ENCODE measurements at places on chromosomes 1 and 21.

DNA sequence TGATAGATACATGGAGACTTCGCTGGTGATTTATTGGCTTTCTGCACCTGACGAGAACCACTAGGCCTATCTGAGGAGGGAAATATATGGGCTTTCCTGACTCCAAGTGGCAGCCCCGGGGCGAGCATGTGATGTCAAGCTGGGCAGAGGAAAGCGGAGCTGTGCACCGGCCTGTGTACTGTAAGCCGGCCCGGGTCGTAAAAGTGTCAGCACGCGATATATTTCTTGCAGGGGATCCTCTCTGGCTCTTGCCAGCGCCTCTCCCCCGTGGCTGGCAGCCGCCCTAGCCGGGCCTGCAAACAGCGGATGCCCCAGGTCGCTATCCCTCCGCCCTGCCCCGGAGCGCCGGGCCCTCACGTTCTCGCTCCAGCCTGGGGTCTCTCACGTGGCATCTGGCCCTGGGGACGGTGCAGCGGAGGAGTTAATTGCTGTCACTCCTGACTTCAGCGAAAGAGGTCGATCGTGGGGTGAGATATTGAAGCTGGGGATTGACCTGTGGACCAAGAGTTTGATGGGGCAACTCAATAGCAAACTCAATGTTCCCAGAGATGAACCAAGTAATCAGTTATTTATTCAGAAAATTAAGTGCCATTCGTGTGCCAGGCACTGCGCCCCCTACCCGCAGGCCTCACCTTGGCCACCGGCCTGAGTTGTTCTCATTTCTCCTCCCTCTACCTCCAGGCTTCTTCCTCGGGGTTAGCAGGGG, 41.0 kb upstream of the HAO2 start:
- H3K36me3 ChIP-seq: no peaks in the 10 kb centered on the region
- no peak for DNase-seq

DNA sequence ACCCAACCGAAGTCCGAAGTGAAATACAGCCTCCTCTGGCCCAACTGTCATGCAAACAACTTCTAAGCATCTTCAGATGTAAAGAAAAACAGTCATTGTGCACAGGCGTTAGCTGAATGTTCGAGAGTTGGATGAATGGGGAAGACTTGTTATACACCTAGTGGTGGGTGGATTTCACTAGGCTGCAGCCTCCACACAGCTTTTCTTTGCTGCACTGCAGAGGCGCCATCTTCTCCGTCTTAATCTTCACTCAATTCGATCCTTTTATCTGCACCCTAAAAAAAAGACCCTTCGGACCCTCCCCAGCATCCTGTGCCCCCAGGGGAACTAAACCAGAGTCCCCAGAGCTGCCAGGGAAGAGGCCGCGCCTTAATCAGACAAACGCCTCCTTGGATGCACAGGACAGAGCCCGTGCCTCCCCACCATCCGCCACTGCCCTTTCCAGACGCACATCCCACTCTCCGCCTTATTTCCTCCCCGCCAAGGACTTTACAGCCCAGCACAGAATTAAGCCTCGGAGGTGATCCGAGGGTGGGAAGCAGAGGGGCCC, 1.4 kb downstream of the APP start:
- H3K4me1 ChIP-seq: peaks cover 23% of the 10 kb centered on the region
- H3K27me3 ChIP-seq: peaks cover 4% of the 10 kb centered on the region
- DNase-seq: peak; percentile 25
- H3K4me3 ChIP-seq: peak overlapping the region; percentile 88
- peaks cover 8% of the 10 kb centered on the region for H3K36me3 ChIP-seq

DNA sequence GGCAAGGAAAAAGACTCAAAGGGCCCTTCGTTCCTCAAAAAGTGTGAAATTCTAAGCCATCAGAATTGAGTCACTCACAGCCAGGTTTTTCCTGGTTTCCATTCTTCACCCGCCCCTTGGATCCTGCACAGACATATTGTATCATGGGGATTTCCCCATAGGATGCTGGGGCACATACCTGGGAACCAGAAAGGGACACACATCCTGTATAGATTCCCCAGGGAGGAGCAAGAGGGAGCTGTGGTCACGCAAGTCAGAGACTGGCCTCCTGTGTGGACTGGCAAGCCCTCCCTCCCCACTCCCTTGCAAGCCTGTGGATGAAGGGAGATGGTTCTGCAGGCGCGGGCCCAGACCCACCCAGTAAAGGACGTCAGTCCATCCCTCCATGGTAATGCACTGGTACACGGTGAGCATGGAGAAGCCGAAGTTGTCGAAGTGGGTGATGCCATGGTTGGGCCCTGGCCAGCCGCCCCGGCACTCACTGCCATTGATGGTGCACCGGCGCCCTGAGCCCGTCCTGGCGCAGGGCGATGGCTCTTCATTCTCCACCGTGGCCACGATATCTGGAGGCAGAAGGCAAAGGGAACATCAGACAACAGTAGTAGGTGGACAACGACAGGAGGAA, 23.2 kb downstream of the CACNA1S start:
- H3K36me3 ChIP-seq: no peaks in the 10 kb centered on the region
- no peak overlapping the region for H3K27ac ChIP-seq
- DNase-seq: no peak
- peaks cover 17% of the 10 kb centered on the region for H3K27me3 ChIP-seq
- H3K4me1 ChIP-seq: no peaks in the 10 kb centered on the region

DNA sequence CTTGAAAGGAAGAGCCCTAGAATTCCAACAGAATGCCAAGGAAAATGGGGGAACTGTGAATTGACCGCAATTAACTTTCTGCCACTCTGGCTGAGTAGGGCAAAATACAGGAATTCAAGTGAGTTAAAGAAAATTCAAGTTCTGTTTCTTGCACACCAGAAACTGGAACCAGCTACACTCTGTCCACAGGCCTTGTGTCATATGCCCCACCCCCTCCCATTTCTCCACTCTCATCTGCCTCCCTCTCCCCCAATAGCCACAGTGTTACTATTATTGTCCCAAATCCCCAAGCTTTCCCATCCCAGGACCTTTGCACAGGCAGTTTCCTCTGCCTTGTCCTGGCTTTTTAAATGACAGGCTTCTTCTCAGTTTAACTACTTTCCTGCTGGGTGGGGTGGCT, 4.3 kb upstream of the STK40 start:
- no peak overlapping the region for H3K27ac ChIP-seq
- peaks cover 30% of the 10 kb centered on the region for H3K36me3 ChIP-seq
- H3K27me3 ChIP-seq: no peaks in the 10 kb centered on the region
- H3K4me3 ChIP-seq: no peak overlapping the region
- DNase-seq: no peak

DNA sequence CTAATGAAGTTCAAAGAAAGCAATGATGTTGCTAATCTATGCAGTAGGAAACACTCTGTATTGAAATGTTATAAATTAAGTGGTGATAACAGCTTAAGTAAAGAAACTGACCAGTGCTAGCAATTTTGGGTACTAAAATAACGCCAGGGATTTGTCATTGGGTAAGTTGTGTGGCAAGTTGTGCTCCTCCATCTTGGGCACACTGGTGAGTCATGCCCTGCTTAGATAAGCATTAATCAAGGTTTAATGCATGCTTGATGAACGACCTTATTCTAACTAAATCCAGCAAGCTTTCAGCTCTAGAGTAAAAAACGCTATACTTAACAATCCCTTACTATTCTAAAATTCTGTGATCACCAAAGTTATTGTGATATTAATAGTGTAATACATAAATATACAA, 25.2 kb downstream of the VAMP4 start:
- H3K4me3 ChIP-seq: no peak overlapping the region
- DNase-seq: no peak
- no peaks in the 10 kb centered on the region for H3K27me3 ChIP-seq
- peaks cover 8% of the 10 kb centered on the region for H3K36me3 ChIP-seq
- H3K27ac ChIP-seq: no peak overlapping the region
- H3K4me1 ChIP-seq: peaks cover 8% of the 10 kb centered on the region

DNA sequence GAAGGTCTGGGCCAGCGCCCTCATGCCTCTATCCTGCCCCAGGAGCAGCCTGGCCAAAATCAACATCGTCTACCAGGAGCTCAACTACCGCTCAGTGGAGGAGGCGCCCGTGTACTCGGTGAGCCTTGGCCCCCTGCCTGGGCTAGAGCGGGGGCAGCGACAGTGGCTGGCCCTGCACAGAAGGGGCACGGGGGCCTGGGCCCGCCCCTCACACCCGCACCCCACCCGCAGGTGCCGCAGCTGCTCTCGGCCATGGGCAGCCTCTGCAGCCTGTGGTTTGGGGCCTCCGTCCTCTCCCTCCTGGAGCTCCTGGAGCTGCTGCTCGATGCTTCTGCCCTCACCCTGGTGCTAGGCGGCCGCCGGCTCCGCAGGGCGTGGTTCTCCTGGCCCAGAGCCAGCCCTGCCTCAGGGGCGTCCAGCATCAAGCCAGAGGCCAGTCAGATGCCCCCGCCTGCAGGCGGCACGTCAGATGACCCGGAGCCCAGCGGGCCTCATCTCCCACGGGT, 10.8 kb downstream of the SCNN1D start:
- H3K36me3 ChIP-seq: no peaks in the 10 kb centered on the region
- no peaks in the 10 kb centered on the region for H3K27me3 ChIP-seq
- H3K27ac ChIP-seq: no peak overlapping the region
- no peak overlapping the region for H3K4me3 ChIP-seq

GRCh38 chr1:154145986-154146385, 8.9 kb downstream of the NUP210L start:
- H3K27me3 ChIP-seq: no peaks in the 10 kb centered on the region
- no peak for DNase-seq
- peaks cover 10% of the 10 kb centered on the region for H3K4me1 ChIP-seq
- H3K36me3 ChIP-seq: peaks cover 3% of the 10 kb centered on the region

DNA sequence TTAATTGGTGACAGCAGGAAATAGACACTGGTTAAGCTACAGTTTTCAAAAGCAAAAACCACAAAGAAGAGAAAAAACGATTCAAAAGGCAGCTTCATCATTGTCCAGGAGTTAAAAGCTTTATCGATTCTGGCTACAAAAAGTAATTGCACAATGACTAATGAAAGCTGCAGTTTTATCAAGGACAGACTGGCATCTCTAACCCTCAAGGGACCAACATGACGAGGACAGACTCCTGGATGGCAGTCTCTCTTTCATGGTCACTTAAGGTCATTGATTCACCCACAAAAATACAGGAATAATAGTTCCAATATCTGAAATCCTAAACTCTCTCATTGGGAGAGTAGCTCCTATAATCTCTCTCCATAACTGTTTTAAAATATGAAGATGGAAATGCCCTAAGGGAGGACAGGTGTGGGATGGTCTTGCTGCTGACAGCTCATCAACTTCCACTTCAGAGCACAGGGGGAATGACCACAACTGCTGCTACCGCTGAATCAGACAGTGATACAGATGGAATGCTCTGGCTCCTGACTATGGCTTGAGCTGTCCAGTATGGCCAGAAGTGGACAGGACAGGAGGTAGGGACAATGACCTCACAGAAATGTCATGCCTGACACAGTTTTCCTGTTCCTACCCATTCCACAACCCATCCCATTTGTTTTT, 17.4 kb upstream of the CPLANE2 start:
- no peak for DNase-seq
- H3K4me1 ChIP-seq: peaks cover 6% of the 10 kb centered on the region
- no peak overlapping the region for H3K27ac ChIP-seq
- peaks cover 33% of the 10 kb centered on the region for H3K36me3 ChIP-seq

DNA sequence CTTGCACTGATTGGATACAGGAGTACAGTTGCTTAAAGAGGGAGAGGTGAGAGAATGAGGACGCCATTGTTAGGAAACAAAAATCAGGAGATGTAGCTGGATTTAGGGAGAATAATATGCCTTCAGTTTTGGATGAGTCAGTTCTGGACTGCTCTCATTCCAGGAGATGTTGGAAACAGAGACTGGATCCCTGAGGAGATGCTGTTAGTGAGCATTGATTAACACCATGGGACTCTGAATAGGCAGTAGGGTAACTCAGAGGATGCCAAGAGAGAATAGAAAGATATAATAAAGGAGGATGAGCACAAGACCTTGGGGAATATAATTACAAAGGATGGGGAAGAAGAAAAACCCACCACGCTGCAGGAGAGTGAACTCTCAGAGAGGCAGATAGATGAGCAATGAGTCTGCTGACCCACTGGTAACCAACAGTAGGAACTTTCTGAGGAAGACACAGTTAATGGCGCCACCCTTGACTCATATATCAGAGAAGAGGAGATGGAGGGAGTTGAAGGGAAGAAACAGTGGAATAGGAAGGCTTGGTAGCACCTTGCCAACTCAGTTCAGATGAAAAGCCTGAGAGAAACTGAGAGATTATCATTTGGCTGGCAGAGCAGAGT, 10.5 kb downstream of the KCNJ15 start:
- peaks cover 3% of the 10 kb centered on the region for H3K27me3 ChIP-seq
- peak overlapping the region; percentile 32 for H3K27ac ChIP-seq
- peaks cover 42% of the 10 kb centered on the region for H3K4me1 ChIP-seq

- peaks cover 25% of the 10 kb centered on the region for H3K27me3 ChIP-seq
- no peak for DNase-seq
- no peaks in the 10 kb centered on the region for H3K4me1 ChIP-seq
- H3K36me3 ChIP-seq: no peaks in the 10 kb centered on the region
- H3K4me3 ChIP-seq: no peak overlapping the region
Measured at GRCh38 chr1:205579711-205580110, 52.1 kb downstream of the ELK4 start.

DNA sequence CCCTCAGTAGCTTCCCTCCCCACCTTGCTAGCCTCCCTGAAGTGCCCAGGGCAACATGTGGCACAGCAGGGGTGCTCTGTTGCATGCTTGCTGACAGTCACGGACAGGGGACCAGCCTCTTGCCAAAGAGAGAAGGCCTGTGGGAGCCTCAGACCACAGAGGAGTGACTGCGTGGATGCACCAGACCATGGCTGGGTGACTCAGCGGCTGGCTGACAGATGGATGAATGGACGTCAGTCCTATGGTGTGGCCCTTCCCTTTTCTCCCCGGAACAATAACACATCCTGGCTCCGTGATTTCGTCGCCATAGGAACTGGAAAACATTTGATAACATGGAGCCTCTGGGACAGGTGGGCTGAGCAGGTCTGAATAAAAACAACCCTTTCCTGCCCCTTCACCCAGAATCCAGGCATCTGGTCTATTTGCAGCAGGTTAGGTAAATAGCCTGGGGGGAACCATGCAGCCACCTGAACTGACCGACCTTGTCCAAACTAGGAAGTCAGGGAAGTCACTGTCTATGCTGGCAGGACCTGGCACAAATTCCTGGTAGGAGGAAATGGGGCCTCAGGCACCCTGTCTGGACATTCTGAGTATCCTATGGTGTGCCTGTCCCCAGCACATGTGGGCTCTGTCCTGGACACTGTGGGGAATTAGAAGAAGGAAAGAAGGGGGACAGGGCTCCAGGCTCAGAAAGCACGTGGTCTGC, 53.3 kb downstream of the NENF start:
- H3K4me3 ChIP-seq: no peak overlapping the region
- peaks cover 12% of the 10 kb centered on the region for H3K4me1 ChIP-seq
- H3K27ac ChIP-seq: no peak overlapping the region
- no peaks in the 10 kb centered on the region for H3K36me3 ChIP-seq
- H3K27me3 ChIP-seq: peaks cover 12% of the 10 kb centered on the region

DNA sequence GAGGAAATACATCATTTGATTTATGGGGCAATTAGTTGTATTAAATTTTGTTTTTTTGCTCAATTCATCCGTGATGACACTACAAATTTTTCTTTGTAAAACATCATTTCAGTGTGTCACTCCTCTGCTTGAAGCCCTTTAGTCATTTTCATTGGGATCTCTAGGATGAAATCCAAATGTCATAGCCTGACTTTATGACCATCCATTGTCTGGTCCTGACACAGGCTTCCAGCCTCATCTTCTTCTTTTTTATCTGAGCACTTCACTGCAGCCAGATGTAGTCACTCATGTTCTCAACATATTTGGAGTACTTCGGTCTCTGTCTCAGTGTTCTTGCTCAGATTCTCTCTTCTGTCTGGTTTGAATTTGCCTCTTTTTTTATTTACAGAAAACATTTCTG, 173.1 kb downstream of the HMCN1 start:
- no peak overlapping the region for H3K4me3 ChIP-seq
- H3K36me3 ChIP-seq: no peaks in the 10 kb centered on the region
- no peaks in the 10 kb centered on the region for H3K27me3 ChIP-seq
- no peak overlapping the region for H3K27ac ChIP-seq
- DNase-seq: no peak
- no peaks in the 10 kb centered on the region for H3K4me1 ChIP-seq

Measured in activated T-helper 1 cell treated with anti-CD3 and anti-CD28 coated beads, Interleukin-12 subunit alpha, Interleukin-12 subunit beta, Interleukin-2, Interleukin-4 antibody, amounts not matched to agents 30 ng/mL and 10 ng/mL and 1 ng/mL, durations not matched to agents 14 hours and 24 hours and 36 hours (primary cell).